ENCODE measurements at places on chromosomes 12 and 14. TPM values are rescaled to one million over a fixed set of nuclear protein-coding genes. Genes with fewer than 3 reads are reported as not detected.

DPF3 gene
- total RNA-seq = 41.6 TPM

FAM90A1 gene
- total RNA-seq = 1.8 TPM

DNA sequence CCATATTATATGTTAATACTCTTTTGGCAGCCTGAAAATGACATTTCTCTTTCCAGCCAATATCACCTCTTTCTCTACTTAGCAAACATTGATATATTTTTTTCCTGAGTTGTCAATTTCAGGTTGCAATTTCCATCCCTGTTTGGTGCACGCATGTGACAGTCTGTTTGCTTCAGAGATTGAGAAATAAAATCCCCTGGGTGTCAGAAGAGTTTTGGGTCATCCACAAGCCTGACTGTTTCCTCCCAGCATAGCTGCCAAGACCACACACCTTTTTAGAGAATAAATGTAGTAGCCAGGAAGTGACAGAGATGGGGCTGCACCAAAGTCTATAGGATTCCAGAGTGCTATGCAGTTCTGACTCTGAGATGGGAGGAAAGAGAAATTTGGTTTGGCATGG is 144.9 kb upstream of the NOS1 start:
- no peak for DNase-seq

GRCh38 chr14:77618381-77618970 is 2.0 kb upstream of the SPTLC2 start:
- DNase-seq = no peak

DNA sequence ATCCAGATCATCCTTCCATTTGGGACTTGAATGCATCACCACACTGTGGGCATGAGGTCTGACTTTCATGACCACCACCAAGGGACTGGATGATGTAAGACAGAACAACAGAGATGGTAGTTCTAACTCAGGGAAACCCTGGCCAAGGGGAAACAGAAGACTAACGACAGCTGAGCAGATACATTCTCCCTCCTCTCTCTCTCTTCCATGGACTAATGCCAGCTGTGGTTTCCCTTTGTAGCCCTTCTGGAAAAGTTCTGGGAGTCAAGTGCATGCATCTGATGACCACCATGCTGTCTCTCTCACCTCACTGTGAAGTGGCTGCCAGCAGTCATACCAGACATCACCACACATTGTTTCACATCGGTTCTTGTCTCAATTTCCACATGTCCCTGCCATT is 3.4 kb downstream of the TAS2R30 start:
- DNase-seq = no peak

DNA sequence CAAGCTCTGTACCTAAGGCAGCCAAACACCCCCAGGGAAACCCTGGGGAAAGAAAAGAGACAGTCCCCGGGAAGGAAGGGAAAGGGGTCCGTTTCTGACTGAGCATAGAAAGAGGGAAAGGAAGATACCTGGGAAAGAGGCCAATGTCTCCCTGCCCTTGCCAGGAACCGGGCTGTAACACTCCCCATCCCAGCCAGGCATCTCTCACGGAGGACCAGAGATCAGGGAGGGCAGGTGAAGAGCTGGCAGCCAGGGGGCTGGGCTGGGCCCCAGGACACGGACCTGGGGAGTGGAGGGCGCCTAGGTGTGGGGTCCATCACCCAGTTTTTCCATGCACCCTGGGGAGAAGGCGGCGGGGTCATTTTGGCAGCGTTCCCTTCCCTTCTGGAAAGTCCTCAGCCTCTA is 18.9 kb upstream of the PLEKHH1 start:
- DNase-seq = peak; percentile 38

CELA1 gene
- total RNA-seq = 0.50 TPM

DNA sequence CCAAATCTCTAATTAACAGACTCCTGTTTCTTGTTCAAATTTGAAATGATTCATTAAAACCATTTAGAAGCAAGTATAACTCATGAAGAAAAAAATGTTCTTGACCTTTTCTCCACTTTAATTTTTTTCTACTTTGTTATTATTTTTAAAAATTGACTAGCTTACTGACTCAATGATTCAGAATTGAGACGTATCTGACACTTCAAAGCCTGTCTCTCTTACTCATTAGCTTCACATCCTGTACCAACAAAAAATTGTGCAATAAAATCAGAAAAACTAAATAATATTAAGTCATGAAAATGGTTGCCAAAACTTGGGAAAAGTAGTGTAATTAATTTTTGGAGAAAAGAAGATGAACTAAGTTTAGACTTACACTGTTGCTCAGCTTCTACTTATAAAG is 331.2 kb downstream of the SLC16A7 start:
- no peak for DNase-seq

DNA sequence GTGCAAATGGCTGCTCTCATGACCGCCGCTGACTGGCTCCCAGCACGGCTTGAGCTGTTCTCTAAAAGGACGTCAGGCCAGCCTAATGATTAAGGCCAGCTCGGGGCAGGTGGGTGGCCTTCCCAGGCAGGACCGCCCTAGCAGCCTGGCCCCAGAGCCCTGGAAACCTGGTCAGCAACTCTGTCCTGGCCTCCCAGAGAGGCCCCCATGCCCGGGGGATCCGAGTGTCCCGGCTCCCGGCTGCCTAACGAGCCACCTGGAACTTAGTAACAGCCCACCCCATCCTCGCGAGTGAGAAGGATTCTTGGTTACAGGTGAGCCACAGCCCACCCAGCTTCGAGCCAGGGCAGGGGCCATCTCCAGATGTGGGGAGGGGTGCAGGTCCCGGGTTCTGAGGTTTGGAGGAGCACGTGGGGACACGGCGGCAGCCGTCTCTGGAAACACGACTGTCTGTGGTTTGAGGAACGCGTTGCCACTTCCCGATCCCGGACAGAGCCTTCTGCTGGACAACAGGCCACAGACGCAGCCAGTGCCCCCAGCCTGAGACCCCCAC is 73.8 kb upstream of the FBRSL1 start:
- DNase-seq = no peak

DNA sequence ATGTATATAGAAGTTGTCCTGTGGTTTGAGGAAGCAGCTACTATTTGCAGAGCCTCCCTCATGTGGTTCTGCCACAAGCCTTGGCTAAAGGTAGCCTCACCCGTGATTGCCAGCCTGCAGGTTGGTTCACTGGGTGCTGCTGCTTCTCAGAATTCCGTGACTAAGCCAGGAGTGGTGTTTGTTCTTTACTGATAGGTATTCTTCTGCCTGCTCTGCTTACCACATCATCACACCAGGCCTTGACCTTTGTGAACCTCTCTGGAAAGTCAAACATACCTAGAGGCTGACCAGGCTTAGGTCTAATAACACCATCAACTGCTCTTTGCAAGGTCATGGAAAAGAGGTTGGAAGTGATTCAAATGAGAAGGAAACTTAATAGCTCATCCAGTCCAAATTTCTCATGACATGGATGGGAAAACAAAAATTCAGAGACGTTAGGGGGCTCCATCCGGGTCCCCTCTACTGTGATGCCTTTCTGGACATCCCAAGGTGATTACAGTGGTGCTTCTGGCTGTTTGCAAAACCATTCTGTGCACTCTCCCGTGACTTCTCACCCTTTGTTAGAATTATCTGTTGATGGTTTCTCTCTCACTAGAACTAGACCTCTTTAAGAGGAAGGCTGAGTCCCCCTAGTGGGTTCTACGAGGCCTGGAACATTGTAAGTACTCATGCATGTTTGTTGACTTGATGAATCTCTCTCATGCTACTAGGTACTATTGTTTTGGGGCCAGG is 8.5 kb upstream of the SOCS2 start:
- DNase-seq = no peak

KRT6C gene
- total RNA-seq = not detected

- DNase-seq = peak; percentile 76
These were observed 33.0 kb downstream of the BEGAIN start for GRCh38 chr14:100554082-100554677.

DNA sequence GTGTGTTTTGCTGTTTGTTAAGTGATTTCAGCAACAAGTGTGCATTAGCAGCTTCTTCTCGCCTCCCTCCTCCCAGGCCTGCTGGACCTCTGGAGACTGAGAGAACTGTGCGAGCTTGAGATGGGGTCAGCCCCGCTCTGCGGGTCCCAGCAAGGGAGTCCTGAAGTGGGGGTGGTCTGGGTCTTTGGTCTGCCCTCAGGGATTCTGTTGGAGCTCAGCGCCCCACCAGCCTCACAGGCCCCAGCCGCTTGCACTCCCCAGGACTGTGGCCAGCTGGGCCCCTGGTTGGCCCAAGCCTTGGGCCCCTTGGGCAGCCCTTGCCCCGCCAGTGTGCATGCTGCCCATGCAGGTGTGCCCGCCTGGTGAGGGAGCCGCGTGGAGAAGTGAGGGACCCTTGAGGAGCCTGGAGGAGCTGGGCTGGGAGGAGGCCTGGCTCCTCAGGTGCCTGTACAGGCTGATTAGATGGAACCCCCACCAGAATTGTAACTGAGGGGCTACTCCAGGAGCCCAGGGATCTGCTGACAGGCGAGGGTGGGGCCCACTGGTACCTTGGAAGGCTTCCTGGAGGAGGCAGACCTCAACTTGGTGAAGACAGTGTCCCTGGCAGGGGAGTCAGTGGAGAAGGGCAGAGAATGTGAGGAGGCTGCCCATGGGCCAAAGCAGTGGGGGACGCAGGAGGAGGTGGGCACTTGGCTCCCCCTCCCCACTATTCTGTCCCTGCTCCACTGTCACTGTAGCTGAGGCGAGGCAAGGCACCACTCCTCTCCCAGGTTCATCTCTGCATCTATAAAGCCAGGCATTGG is 56.7 kb downstream of the BEGAIN start:
- peak; percentile 4 for DNase-seq

DNA sequence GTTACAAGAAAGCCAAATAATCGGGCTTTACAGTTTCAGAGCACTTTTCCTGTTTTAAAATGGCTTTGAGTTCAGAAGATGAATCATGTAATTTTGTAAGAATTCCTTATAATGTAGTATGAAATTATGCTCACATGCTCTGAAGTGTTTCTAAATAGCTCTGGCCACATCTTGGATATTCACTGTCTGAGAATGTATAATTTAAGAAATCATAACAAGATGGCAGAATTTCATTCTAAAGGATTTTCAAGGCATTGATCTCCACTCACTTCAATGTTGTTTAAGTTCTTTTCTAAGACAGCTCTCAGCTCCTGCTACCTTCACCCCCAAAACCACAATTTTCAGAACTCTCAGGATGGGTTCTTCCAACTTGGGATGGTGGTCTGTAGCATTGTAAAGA is 180.1 kb downstream of the DACT1 start:
- DNase-seq = no peak

RBM19 gene
- 49.5 TPM for total RNA-seq

DPY19L2 gene
- 55.6 TPM for total RNA-seq

DNA sequence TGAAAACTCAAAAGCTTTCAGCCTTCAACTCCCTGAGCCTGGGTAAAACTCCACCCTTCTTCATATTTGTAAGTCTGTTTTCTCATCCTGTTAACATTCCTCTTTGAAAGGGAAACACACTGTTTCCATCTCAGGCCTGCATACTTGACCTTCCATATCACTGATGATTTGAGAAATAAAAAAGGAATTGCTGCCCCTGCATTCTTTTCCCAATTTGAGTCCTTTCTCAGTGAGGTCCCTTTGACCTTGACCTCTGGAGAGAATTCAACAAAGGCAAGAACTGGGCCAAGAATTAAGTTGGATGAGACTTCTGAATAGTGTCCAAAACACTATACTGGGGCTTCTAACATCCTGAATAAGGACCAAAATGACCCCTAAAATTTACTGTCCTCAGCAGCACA is 108.0 kb downstream of the AEBP2 start:
- no peak for DNase-seq

GRCh38 chr12:7269273-7269672 is 34.6 kb upstream of the ACSM4 start:
- no peak for DNase-seq

GRCh38 chr14:51988221-51988620 is 1.1 kb upstream of the RTRAF start:
- DNase-seq = no peak

NXPH4 gene
- 7.7 TPM for total RNA-seq

ZBTB42 gene
- 8.4 TPM for total RNA-seq

ADCY4 gene
- 23.1 TPM for total RNA-seq

OASL gene
- total RNA-seq = 0.74 TPM

DNA sequence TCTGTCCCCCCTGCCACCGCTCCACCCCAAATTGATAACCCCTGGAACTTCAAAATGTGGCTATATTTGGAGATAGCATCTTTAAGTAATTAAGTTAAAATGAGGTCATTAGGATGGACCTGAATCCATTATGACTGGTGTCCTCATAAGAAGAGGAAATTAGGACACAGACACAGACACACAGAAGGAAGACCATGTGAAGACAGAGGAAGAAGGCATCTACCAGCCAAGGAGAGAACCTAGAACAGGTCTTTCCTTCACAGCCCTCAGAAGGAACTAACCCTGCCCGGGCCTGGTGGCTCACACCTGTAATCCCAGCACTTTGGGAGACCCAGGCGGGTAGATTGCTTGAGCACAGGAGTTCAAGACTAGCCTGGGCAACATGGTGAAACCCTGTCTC is 3.6 kb upstream of the HRK start:
- no peak for DNase-seq

GRCh38 chr12:10293570-10294227 is 14.0 kb upstream of the KLRD1 start:
- no peak for DNase-seq

- DNase-seq = no peak
These were observed 45.5 kb downstream of the TMTC3 start for GRCh38 chr12:88187571-88187970.

MIP gene
- total RNA-seq = 0.63 TPM

PKP2 gene
- 18.9 TPM for total RNA-seq

SERPINA10 gene
- not detected for total RNA-seq

GRCh38 chr12:5171701-5172100 is 128.0 kb downstream of the KCNA5 start:
- DNase-seq = peak; percentile 20

CCND2 gene
- total RNA-seq = 19.9 TPM

KRT3 gene
- total RNA-seq = not detected

- no peak for DNase-seq
These were observed 51.5 kb upstream of the SLC2A13 start for GRCh38 chr12:40157336-40157735.

DNA sequence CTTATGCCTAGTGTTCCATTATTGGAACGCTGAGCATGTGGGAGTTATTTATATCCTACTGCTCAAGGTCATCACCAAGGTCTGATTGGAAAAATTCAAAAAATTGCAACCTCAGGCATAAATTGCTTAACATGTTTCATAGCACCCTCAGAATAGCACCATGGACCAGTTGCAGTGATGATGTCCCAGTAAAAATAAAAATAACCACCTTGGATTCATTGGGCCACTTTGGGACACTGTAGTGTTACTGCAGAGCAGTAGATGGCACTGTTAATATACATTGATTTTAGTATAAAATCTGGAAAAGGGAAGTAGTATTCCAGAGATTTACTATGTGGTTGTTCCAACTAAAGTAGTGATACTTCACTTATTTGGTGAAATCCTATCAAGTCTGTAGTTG is 31.0 kb upstream of the PTCSC3 start:
- no peak for DNase-seq

DNA sequence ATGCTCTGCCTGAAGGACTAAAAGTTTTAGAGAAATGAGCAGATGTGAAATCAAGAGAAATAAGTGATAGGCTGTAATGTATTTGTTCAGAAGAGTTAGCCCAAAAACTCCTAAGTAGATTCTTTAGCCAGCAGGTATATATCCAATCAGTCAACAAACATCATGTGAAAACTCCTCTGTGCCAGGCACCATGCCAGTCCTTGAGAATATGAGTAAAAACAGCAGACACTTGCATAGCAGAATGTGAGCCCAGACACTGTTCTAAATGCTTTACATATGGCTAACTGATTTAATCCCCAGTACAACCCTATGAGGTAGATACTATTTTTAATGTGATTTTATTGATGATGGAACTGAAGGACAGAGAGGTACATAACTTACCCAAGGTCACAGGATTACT is 329.8 kb downstream of the PAWR start:
- no peak for DNase-seq

- peak; percentile 67 for DNase-seq
These were observed 276.4 kb upstream of the SFSWAP start for GRCh38 chr12:131434208-131435125.
